ENCODE measurements at places on chromosomes 1 and 21. TPM values are rescaled to one million over a fixed set of nuclear protein-coding genes. Genes with fewer than 3 reads are reported as not detected.

Gene SYF2
- 82.9 TPM for polyA plus RNA-seq

Gene CLDN19
- not detected for polyA plus RNA-seq

Gene CELA3A
- polyA plus RNA-seq: not detected

Gene NMNAT1
- 0.57 TPM for polyA plus RNA-seq

Gene KRTAP19-3
- polyA plus RNA-seq: not detected

Gene MMP23B
- polyA plus RNA-seq: 0.53 TPM

Gene TFF3
- polyA plus RNA-seq: not detected

Gene DSCAM
- not detected for polyA plus RNA-seq

Gene HSD3B1
- polyA plus RNA-seq: not detected

Gene S100A2
- polyA plus RNA-seq: 1.7 TPM

Gene TNFRSF14
- 59.6 TPM for polyA plus RNA-seq

Gene C1orf167
- polyA plus RNA-seq: not detected

Gene SDHB
- 152 TPM for polyA plus RNA-seq

Gene CLCA2
- polyA plus RNA-seq: not detected

Gene ILDR2
- polyA plus RNA-seq: not detected

Gene CFHR5
- not detected for polyA plus RNA-seq

Gene CFHR1
- polyA plus RNA-seq: not detected

Gene GBP2
- 127 TPM for polyA plus RNA-seq

Gene IL22RA1
- polyA plus RNA-seq: not detected

Gene TRNP1
- not detected for polyA plus RNA-seq

Gene GGPS1
- polyA plus RNA-seq: 79.5 TPM

Gene EPHA10
- not detected for polyA plus RNA-seq

Gene DYRK1A
- polyA plus RNA-seq: 1.4 TPM

All from CD4-positive, alpha-beta memory T cell (primary cell).